NCI-H774 (cell line): ENCODE measurements at places on chromosomes 12 and 14.

- no peak for DNase-seq
Observed at GRCh38 chr14:65279510-65279909, 133.0 kb upstream of the FUT8 start.

GRCh38 chr12:55995366-55995765 lies 1.7 kb upstream of the SUOX start:
- DNase-seq, result no peak

DNA sequence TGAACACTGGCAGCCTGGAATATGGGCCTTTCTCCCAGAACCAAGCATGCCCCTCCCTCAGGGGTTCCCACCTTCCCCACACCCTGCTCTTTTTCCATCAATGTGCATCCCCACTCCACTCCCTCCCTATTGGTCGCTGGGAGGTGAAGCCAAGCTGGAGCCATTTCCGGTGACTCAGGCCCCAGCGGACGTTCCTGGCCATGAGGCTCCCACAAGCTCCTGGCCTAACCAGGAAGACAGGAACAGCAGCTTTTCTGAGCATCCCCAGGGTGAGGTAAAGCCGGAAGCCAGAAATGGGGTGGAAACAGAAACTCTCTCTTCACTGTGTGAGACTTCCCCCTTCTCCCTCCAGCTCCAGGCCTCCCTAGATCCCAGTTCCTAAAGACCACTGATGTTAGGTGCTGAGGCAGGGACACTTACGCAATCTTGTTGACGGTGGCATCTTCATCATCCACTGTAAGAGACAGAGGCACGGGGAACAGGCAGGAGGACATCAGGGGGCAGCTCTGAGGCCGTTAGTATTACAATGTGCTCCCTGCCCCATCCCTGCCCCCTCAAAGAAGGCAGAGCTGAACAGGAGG lies 5.1 kb downstream of the LMBR1L start:
- DNase-seq, result no peak

GRCh38 chr14:102988054-102988453 lies 65.6 kb downstream of the AMN start:
- no peak for DNase-seq

GRCh38 chr12:26369588-26369987 lies 174.2 kb downstream of the SSPN start:
- no peak for DNase-seq
